ENCODE measurements at places on chromosomes 1 and 21.

DNA sequence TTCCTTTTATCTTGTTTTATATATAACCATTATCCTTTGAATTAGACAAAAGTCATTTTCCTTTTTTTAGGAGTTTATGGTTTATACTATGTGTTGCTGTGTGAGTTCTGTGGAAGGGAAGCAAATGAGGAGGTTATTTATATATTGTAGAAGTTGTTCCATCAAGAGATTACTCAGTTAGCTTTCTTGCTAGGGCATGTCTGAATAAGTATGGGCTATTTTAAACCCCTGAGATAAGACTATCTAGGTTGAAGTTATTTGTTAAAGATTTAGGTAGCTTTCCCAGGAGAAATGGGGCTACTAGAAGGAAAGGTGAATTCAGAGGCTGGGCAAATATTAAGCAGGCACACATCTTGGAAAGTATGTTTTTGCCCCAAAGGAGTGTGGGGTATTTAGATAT, 16.1 kb upstream of the VAMP4 start:
- DNase-seq = no peak

GRCh38 chr1:173429471-173430402, 47.4 kb upstream of the PRDX6 start:
- peak; percentile 23 for DNase-seq

DNA sequence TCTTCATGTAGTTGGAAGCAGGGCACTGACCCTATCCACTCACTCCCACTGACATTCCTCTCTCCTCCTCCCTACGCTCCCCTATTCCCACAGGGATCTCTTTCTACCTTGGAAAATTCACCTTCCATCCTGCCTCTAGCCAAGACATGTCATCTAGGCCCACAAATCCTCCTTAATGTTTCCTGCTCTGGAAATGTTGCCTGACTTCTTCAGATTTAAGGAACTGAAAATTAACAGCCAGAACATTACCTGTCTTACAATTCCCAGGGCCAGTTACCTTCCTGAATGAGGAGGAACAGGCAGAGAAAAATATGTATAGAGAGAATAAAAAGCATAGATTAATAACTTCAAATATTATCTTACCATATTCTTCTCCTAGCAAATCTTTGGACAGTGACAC, 147.3 kb downstream of the MRPL39 start:
- no peak for DNase-seq

DNA sequence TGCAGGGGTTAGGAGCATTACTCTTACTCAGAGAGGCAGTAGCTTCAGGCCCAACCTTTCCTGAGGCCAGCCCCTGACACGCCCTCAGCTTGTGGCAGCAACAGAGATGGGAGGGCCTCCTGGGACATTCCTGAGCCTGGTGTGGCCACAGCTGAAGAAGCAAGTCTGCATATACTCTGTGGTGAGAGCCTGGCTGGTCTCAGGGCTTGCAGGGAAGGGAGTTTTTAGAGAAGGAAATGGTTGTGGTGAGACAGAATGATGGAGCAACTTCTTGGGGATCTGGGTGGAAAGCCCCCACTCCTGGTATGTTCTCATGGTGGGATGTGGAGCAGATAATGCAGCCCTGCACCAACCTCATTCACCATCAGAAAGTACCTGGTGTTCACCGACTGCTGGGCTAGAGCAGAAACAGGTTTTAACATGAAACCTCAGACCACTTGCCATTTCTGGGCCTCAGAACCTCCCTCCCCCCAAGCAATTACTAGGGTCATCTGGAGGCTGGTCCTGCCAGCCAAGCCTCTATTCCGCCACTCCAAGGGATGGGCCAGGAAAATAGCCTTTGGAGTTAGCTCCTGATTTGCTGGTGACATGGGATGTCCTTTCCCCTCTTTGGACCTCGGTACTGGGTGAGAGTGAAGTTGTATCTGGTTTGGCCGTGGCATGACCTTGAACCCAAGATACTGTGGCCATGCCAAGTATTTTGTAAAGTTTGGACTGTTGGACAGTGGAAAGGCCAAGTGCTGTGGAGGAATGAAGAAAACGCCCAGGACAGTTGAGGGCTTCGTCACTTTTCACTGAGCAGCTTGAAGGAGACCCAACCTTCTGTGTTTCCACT, 28.1 kb upstream of the RNF19B start:
- peak; percentile 32 for DNase-seq

DNA sequence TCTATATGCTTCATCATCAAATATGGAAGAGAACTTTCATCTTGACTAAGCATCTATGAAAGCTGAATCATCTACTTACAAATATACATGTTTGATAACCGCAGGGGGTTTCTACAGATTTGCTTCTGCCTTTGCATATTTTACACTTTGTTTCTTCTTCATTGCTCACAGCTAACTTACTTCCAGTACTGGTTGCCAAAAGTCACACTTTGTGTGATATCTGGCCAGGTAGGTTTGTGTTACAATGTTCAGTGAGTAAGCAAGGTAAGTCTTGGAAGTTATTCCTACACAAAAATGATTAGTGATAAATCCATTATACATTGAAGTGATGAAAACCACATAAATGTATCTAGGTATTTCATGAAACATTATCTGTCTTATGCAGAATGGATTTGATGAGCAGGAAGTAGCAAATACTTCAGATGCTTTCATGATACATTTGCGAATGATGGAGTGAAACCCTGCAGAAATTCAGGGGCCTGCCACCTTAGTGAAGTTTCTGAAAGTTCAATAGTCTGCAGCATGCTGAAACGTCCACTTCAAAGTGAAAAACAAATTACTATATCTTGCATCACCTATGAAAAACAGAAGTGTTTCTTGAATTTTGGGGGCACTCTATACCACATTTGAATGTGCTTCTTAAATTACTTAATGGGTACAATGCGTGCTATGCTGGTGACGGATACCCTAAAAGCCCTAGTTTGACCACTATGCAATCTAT, 187.3 kb downstream of the ATP6V1G3 start:
- DNase-seq = no peak

DNA sequence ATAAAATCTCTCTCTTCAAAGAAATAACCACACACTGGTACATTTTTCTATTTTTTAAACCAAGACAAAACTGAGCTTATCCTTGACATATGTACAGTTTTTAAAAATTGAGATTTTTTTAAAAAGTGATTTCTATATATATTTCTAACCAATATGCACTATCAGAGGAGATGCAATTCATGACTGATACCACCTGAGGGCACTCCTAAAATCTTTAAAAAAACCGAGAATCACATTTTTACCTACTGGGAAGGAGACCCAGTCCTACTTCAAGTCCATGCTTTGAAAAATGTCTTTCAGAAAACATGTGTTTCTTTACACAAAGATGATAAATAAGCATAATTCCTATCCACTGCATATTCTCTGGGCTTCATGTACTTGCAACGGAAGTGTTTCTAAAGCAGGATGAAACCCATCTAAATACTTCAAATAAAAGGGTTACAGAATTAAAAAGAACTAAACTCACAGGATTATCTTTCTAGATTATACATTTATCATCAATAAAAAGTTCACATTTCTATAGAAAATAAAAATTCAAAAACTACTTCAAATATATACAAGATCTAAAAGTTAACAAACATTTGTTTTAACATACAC, 98.6 kb downstream of the ENAH start:
- no peak for DNase-seq

DNA sequence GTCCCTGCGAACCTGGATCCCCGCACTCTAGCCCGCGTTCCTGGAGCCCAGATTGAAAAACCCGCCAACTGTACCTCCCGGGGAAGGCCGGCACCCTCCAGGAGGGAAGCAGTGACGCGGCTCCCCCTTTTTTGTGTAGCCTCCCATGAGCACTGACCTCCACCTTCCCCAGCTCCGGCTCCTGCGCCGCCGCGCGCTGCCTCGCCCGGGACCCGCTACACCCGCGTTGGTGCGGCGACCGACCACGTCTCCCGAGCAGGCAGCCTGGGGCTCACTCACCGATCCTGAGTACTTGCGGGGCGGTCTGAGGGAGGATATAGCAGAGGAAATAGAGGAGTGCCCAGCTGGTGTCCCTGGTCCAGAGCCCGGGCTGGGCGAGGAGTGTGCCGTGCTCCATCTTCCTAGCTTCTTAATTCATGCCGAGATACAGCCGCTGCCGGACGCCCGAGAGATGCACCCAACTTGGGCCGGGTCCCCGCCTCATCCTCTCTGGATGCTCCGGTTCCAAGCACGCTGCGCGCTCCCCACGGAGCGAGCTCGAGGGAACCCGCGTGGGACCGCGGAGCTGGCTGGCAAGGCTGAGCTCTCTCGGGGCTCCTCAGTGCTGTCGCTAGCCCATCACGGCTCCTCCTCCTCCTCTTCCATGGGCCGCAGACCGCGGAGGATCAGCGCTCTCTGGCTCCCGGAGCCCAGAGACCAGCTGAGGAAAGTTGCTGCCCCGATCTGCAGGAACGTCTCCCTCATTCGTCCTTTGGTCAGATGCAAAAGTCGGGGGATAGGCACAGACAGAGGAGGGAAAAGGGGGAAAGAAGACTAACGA, 482 bp downstream of the GRIK1 start:
- DNase-seq = no peak

GRCh38 chr1:219858980-219859379, 69.4 kb downstream of the SLC30A10 start:
- no peak for DNase-seq

GRCh38 chr1:25662061-25662460, 45.5 kb downstream of the MAN1C1 start:
- no peak for DNase-seq

DNA sequence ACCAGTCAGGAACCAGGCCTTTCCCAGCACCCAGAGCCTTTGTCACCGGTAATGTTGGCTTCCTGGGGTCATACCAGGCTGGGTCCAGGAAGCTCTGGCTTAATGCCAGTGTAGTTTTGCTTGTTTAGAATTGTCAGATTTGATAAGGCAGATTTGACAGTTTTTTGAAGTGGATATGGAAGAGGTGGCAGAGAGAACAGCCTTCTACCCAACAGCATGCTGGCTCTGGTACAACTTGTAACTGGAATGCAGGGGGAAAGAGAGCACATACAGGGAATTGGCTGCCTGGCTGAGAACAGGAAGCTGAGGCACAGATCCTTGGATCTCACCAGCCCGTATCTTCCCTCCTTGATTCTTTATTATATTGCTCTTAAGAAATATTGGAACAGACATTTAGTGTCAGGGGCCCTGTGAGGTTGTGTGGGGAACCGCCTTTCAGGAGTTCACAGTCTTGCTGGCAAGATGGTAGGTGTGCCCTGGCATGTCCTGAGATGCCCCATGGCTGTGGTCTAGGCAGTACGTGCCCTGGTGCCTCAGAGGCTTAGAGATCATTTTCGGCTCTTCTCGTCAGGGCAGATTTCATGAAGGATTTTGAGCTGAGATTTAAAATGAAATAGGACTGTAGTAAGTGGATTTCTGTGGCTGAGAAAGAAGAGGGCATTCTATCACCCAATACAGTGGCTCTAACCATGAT, 227.0 kb downstream of the PBX1 start:
- DNase-seq = no peak

- DNase-seq = no peak
These were observed 164.8 kb upstream of the COL6A1 start for GRCh38 chr21:45816794-45817193.

- no peak for DNase-seq
These were observed 2.7 kb downstream of the CELF3 start for GRCh38 chr1:151713874-151714273.

DNA sequence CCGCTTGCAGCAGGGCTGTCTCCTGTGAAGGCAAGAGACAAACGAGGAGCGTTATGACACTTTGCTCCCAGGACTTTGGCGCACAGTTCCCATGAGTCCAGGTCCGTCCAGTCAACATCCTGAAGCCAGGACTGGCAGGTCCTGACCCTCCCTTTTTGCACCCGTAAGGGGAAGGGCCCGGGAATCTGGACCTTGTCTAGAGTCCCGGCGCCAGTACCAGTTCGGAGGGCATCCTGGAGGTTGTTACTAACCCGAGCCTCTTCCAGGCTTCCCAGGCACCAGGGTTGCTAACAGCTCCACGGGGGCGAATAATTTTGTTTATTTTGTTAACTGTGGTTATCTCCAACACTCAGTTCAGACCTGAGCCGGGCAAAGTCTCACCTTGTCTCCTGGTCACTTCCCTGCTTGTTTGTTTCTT, 682 bp upstream of the RWDD3 start:
- peak; percentile 14 for DNase-seq

GRCh38 chr1:223102797-223103533, 40.1 kb downstream of the TLR5 start:
- no peak for DNase-seq

GRCh38 chr1:71093938-71094337, 13.1 kb upstream of the ZRANB2 start:
- no peak for DNase-seq

- DNase-seq = peak; percentile 15
These were observed 14.3 kb upstream of the FAM131C start for GRCh38 chr1:16087733-16088132.

GRCh38 chr1:20037877-20038276, 32.1 kb upstream of the PLA2G5 start:
- no peak for DNase-seq

DNA sequence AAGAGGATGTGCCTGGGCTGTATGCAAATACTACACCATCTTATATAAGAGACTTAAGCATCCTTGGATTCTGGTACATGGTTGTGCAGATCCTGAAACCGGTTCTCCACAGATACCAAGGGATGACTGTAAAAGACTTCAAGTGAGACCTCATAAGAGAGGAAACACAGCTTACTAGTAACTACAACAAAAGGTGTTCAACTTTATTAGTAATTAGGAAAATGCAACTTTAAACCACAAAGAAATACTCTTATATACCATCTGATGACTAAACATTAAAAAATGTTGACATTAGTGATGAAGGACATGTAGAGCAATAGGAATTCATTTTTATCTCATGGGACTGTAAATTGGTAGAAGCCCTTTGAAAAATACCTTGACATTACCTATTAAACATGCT, 102.7 kb downstream of the RASAL2 start:
- no peak for DNase-seq

DNA sequence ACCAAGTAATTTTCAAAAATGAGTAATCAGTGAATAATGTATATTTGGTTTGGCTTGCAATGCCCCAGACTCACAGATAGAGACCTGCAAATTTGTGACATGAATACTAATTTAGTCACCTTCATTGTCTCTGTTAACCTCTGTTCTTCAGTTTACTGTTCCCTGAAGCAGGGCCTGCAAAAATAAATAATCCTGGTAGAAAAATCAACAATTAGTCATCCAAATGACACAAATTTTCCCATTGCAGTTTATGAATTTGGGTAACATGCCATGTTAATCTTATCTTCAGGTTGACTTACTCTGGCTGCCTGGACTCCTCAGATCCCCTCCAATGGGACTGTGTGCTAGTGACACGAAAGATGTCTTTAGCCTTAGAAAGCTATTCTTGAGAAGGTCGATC, 289.5 kb downstream of the PAPPA2 start:
- no peak for DNase-seq

GRCh38 chr1:29676496-29676895, 440.2 kb downstream of the PTPRU start:
- no peak for DNase-seq

GRCh38 chr1:46528297-46528955, 23.0 kb downstream of the KNCN start:
- peak; percentile 62 for DNase-seq

GRCh38 chr1:100718581-100718980, 961 bp upstream of the VCAM1 start:
- no peak for DNase-seq

DNA sequence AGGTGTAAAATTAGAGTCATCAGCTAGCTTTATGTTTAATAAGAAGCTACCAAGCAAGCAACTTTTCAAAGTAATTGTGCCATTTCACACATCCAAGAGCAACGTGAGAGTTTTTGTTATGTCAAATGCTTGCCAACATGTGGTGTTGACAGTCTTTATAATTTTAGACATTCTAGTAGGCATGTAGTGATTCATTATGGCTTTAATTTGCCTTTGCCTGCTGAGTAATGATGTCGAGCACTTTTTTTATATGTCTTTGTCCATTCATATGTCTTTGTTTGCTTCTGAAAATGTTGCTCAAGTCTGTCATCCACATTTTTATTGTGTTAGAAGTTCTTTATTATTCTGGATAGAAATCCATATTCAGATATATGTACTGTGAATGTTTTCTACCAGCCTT, 21.4 kb upstream of the CHIT1 start:
- no peak for DNase-seq

Data from 8988T (cell line).